WTC11 (cell line): ENCODE measurements at places on chromosomes 5 and 9.

- DNase-seq, result no peak
Measured at GRCh38 chr9:72772661-72773060, 180.2 kb downstream of the ALDH1A1 start.

DNA sequence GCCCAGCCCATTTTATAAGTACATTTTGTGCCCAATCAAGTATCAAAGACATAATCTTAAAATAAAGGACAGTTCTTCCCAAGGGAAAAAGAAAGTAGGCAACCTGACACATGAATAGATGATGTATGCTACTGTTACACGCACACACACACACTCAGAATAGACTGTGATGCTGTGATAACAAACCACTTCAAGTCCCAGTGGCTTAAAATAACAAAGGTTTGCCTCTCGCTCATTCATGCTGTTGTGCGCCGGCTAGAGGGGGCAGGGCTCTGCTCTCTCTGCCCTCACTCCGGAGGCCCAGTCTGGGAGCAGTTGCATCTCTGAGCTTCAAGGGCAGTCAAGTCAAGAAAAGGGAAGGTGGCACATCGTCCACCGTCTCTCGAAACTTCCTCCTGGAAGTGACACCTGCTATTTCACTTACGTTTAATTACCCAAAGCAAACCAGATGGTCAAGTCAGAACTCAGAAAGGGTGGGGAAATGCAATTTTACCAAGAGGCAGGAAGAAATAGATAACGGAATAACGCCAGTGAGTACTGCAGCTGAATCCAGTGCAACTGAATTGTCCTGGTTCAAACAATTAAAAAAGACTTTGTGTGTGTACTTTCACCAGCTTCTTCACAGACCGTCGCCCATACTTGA, 43.3 kb downstream of the ANKRD33B start:
- DNase-seq, result peak; percentile 42

DNA sequence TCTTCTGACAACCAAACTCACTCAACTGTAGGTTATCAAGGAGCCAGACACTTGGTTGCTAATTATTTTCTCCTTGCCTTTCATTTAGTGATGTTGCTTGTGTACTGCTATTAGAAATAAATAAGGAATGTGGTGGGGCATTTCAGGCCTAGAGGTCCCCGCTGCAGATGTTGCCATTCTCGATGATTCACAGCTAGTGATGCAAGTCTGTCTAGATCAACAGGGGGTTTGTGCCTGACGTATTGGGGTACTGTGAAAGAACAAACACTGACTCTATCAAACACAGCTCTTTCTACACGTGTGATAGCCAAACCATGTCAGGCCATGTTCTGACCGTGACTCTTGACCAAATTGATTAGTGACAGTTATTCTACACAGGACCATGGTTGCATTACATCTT, 144.7 kb downstream of the OSTF1 start:
- no peak for DNase-seq

GRCh38 chr5:178090856-178091255, 22.5 kb upstream of the N4BP3 start:
- no peak for DNase-seq

DNA sequence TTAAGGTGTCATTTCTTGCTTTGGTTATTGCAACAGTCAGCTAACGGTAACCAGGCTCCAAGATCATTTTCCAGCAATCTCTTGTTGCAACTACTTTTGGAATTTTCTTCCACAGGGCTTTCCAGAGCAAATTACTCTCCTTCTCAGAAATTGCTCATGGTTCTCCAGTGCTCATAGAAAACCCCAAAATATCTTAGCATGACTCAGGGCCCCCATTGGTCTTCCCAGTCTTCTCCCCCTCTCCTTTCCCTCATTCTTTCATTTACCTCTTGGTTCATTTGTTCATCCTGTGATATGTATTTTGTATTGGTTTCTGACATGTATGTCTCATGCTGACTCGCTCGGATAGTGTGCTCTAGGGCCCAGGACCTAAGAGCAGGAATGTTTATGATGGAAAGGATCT, 35.6 kb downstream of the WWC1 start:
- no peak for DNase-seq

DNA sequence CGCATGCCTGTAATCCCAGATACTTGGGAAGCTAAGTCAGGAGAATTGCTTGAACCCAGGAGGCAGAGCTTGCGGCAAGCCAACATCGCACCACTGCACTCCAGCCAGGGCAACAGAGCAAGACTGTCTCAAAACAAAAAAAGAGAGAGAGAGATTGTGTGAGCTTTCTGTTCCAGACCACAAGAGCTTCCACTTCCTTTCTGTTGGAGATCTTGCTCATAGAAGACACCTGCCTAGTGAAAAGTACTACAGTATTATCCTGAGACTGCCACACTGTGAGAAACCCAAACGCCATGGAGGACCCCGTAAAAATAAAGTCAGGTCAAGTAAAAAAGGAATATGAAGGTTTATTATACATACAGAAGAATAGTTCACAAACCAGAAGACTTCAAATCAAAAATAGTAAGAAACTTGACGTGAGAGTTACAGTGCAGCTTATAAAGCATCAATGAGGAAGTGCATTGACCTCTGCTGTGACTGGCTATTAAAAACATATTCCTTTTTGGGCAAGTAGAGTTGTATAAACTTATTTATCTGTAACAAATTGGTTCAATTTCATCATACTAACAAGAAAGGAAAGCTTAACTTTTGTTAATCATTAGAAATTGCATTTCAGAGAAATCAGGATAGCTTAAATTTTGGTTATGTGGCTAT, 4.3 kb upstream of the EMB start:
- no peak for DNase-seq

DNA sequence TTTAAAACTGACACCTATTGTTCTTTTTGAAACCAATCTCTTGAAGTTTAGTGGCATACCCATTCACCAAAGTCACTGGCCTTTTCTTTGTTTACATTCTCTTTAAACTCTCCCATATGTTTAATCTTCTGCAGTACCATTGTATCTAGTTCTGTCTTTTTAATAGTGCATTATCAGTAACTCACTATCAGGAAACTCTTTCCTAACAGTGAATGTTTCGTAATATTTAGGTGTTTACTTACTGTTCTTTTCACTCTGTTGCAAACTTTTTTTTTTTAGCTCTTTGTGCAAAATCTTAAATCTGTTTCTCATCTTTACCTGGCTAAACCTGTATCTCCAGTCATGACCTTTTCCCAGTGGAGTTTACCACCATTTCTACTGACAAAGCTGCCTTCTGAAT, 17.2 kb downstream of the SMAD5 start:
- no peak for DNase-seq

DNA sequence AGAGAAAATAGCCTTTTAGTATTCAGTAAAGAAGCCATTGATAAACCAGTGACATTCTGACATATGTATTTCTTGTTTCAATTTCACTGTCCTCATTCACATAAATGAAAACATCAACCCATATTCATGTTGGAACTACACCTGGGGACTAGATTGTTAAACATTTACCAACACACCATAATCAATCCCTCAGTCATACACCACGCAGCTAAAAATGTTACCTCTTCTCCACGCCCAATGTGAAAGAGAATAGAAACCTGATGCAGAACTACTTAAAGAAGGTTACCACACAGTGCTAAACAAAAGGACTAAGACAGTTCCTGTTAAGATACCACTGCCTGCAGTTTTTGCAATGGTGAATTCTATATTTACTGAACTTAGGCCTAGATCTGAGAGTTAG, 518.9 kb downstream of the PRELID2 start:
- no peak for DNase-seq

DNA sequence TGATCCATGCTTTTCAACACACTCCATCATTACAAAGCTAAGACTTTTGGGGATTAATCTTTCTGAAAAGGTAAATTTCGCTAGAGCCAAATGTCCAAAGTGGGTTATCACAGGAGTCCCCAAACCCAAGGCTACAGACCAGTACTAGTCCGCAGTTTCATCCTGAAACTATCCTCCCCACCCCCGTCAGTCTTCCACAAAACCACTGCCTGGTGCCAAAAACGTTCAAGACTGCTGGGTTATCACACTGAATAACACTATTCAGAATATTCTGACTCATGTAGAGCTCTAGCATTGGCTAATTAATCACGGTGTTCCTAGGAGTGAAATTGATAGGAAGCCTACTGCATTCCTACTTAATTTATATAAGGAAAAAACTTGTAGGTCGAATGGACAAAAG, 24.7 kb downstream of the ERP44 start:
- DNase-seq, result no peak

GRCh38 chr9:100577776-100578448, at the start of gene CAVIN4:
CAVIN4 (plus strand) TSS chr9:100578079; CDS start chr9:100578144, 65 bp downstream.
- no peak for DNase-seq

- no peak for DNase-seq
Measured at GRCh38 chr5:137933491-137933911, 44.2 kb downstream of the PKD2L2 start.

DNA sequence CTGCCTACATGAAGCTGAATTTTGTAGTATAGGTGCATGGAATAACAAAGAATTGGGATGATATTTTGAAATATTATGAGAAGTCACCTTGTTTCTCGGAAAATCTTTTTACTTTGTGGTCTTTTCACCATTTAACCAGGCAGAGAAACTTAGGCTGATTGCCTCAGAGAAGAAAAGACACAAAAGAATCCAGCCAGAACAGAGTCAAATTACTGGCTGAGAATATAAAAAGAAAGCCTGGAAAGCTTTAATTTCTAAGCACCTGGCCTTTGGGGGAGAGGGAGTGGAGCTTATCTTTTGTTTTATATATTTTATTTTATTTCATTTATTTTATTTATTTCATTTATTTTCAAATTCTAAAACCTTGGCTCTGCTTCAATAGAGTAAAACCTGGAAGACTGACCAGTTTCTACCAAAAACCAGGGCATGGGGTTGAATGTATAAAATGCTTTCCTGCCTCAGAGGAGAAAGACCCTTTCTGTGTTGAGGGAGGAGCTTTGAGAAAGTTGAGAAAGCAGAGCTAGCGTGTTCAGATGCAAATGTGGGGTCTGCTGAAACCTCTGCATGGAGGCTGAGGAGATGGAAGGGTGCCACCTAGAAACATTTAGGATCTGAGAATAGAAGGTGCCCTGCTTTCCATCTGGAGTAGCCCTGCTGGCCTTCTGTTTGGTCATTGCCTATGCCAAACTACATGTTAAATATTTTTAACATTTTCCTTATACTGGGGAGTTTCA, 81.6 kb downstream of the NREP start:
- DNase-seq, result no peak

GRCh38 chr9:27537756-27538155, 8.1 kb upstream of the MOB3B start:
- DNase-seq, result no peak

DNA sequence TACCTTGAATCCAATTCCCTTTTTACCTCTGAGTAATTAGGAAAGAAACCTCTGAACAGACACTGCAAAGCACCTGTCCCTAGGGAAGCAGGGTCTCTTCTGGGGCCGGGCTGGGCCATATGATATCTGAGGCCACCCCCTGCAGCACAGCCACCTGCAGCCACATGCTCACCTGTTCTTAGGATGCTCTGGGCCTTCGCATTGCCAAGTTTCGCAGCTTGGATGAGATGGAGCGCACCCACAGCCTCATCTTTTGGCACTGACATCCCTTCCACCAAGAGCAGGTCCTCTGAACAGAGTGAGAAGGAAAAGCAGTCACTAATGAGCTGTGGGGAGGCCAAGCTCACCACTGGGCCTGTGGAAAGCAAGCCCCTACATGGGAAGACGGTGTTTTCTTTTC, 27.3 kb downstream of the CLTA start:
- no peak for DNase-seq
